ENCODE measurements at places on chromosomes 11 and 22.

DNA sequence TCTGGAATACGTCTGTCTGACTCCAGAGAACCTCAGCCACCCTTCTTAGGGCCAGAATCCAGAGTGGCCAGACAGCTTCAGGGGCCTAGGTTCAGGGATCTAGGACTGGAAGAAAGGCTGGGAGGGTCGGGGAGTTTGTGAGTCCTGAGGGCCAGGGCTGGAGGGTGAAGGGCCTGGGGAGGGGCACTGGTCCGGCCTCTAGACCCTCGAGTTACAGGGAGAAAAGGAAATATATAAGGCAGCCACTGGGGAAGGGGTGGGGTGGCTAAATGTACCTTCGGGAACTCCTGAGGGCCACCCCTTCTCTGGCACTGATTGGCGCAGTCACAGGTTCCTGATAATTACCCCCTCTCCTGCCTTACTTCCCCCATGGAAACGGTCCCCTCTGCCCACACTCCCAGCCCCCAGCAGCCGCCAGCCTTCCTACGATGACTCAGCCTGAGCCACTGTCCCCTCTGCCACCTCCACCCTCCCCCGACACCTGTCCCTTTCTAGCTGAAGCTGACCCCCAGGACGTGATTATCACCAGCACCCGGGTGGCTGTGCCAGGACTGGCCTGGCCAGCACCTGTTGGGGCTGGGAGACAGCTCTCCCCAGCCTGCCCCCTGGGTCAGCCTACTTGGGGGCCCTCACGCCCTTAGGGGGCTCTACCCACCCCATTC lies 26.4 kb downstream of the MB start:
- no peak for DNase-seq

DNA sequence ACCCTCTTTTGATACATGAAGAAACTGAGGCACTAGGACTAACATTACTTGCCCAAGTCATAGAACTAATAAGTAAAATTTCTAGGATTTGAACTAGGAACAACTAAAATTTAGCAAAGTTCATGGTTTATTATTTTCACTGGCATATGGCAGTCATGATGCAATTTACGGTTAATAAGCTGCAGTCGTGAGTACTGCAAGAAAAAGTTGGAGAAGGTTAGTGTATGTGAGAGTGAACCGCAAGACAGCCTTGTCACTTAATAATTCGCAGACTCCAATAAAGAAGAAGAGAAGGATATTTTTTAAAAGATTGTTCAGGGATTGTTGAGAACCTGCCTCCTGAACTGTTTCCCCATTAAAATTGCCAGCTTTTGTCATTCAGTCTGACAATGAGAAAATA lies 663.4 kb upstream of the TENM4 start:
- no peak for DNase-seq

DNA sequence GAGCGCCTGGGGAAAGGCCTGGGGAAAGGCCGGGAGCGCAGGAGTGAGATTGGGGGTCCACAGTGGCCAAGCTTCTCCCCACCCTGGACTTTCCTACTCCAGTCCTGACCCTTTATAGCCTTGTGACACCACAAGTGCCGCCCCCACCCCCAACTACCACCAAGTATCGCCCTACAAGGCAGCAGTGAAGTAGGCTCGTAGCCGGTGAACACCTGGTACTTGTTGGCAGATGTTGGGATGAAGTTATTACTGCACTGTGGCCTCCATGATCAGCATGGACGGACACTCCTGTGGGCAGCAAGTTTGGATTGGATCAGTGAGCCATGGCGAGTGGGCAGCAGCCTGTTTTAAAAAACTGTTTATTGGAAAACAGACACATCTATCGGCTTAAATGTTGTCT lies 45.0 kb downstream of the EIF3F start:
- no peak for DNase-seq

DNA sequence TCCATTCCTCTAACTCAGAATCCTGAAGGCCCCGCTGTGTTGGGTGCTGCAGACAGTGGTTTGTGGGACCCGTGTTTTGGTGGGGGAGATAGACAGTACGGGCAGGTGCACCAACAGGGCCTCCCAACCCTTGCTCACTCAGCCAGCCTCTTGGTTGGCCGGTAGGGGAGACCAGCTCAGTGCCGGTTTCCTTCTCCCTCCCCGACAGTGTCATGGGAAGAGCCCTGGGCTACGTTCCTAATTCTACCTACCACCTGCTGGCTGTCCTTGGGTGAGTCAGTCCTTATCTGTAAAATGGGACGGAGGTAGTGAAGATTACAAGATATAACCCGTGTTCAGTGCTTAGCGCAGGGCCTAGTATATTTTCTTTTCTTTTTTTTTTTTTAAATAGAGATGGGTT lies 5.9 kb downstream of the TMEM134 start:
- no peak for DNase-seq

DNA sequence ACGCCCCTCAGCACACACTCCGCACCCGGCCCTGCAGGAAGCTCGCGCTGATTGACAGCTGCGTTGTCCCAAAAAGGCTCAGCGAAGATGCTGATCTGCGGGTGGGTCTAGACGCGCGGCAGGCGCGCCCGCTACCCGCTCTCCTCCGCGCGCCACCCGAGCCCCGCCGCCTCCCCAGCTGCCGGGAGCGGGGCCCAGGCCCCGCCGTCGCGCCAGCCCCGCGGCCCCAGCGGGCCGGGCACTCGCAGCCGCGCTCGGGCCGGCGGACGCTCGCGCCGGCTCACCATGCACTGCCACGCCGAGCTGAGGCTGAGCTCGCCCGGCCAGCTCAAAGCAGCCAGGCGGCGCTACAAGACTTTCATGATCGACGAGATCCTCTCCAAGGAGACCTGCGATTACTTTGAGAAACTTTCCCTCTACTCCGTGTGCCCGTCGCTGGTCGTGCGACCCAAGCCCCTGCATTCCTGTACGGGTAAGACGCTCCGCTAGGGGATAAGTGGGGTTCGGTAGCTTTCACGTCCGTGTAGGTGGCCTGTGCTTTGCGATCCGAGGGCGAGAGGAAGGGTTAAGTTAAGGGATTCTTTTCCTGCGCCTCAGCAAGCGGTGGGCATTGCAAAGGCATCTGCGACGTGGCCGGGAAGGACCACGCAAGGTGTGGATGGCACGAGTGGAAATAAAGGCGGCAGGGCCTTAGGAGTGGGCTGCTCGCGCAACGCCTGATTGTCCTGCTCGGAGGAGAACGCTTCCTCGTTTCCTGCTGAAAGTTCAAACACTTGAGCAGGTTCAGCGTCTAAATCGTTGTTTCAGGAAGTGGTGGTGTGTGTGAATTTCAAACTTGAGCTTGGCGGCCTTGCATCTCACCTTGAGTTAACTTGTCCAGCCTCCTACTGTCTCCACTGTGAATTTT lies at the start of gene BARX2:
Gene BARX2, plus strand, starts transcription at position 98 of the 907 bp plus-strand sequence. Its CDS starts 188 bp downstream, at position 286.
- peak; percentile 56 for DNase-seq

- DNase-seq: no peak
Observed at GRCh38 chr11:6666302-6667183, 10.9 kb upstream of the DCHS1 start.

DNA sequence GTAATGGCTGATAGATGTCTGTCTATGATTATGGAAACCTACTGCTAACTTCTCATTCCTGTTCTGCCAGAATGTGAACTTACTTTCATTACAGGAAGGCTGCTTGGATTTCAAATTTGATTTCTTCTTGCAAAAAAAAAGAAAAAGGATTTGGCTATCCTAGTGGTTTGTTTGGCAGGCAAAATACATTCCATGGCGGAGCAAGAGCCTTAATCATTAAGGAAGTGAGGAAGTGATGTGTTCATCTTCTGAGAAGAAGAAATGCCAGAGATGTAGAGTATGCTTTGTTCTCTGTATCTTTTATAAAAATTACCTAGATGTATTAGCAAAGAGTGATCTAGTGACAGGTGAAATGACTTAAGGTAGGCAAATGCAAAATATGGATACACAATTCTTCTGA lies 356.3 kb downstream of the SOX6 start:
- peak; percentile 90 for DNase-seq

- DNase-seq: no peak
Observed at GRCh38 chr11:86147004-86147403, 78.1 kb upstream of the PICALM start.

DNA sequence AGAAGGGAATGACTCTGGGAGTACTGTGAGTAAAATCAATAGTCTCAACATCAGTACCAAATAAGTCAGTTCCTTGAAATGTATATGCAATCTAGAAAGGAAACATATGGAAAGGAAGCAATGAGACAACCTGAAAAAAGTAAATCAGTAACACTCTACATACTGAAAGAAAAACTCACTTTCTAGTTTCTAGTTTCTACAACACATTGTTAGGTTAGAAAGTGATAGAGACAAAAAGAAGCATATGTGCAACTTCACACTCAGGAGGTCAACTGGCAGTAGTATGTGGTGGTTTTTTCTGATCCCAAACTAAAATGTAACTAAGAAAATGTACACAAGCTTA lies 156.5 kb upstream of the SOX6 start:
- DNase-seq: no peak

- DNase-seq: no peak
Observed at GRCh38 chr11:110095554-110095953, 2.4 kb downstream of the ZC3H12C start.

DNA sequence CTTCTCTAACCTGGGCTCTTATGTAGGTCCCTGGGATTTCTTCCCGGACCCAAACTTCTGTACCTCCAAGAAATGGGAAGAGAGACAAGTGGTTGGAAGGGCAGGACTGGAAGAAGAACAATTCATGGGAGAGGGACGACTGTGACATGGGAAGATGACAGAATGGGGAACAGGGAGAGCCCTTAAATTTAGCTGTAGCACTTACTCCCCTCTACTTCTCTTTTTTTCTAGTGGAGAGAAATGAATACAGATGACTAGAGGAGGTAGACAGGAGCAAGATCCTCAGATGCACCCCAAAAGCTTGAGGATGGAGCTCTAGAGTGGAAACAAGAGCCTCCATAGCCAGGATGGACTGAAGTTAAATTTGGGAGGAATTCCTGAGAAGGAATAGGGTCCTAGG lies 2.3 kb downstream of the RHOG start:
- DNase-seq: no peak

GRCh38 chr11:33930317-33931021 lies 38.6 kb upstream of the LMO2 start:
- peak; percentile 77 for DNase-seq

DNA sequence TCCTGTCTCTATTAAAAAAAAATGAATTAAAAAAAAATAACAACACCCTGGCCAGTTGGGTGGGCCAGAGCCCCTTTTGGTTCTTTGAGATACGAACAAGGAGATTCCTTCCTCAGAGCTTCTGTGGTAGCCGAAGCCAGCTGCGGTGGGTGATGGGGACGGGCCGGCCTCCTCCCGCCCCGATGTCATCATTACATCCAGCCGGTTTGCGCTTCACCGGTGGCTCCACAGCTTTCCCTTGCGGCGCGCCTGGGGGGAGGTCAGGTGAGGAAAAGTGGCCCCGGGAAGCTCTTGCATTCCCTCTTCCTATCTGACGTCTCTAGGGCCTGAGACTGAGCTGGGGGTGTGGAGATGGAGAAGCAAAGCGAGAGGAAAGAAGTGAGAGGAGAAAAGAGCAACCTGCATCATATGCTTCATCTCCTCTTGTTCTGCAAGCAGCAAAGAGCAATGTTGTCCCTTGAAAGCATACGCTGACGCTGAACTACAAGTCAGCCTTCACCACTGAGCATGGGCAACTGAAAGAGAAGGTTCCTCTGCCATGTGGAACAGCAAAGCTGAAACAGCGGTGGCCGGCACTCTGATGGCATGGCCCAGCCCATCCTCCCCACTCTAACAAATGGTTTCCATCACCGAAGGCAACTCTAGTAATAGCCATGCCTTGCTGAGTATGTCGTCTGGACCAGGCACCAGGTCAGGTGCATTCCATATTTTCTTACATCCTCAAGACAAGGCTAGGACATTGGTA lies 6.0 kb downstream of the ADAMTS8 start:
- no peak for DNase-seq

DNA sequence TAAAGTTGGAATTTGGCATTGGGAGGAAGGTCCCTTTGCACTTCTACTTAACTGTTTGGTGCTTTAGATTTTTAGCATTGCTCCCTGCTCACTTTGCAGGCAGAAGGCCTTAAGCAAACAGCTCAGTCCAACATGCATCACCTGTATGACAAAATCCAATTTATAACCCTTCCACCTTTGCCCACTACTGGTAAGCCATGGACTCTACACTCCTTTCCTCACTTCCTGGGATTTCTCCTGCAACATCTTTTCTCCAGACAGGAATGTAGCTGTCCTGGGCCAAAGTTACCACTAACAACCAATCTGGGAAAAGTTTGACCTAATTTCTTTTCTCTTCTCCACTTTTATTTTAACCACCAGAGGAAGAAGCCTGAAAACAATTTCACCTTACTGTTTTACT lies 1.8 kb upstream of the OR2D2 start:
- DNase-seq: no peak

DNA sequence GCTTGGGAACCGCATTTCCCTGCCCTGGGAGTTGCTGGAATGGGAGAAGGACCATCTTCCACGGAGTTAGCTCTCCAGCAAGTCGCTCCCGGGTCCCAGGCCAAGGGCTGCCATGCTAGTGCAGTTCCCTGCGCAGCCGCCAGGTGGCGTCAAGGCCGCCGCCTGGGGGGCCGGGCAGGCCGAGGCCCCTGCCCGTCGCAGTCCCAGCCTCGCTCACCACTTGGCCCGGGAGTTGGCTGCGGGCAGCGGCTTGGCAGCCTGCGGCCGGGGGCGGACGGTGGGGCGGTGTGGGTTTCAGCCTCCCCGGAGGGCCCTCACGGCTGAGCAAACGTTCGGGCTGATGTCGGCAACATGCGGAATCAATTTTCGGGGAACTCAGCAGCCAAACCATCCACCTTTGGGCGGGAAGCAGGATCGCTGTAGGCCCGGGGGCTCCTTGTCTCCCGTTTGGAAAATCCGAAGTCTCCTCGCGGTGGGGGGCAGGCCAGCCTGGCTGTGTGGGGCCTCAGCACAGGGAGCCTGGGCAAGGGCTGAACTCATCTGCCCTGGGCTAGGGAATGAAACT lies 415.1 kb downstream of the SOX6 start:
- no peak for DNase-seq

GRCh38 chr22:22201930-22202343 lies 42.6 kb upstream of the VPREB1 start:
- no peak for DNase-seq

DNA sequence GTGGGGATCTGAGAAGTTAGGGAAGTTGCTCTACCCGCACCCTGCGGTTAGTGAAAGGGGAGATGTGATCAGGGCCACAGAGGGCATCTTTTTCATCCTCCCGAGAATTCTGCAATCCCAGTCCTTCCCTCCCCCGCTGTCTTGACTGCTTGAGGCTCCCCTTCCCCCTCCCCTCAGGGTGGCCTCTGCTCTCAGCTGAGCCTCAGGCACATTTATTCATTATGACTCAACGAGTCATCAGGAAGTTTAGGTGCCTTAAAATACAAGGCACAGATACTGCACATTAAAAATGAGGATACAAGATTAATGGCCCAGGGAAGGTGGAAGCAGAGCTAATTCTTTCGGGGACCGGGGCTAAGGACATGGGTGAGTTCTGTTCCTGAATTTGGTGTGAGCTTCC lies 104.0 kb downstream of the CACNA1I start:
- no peak for DNase-seq

DNA sequence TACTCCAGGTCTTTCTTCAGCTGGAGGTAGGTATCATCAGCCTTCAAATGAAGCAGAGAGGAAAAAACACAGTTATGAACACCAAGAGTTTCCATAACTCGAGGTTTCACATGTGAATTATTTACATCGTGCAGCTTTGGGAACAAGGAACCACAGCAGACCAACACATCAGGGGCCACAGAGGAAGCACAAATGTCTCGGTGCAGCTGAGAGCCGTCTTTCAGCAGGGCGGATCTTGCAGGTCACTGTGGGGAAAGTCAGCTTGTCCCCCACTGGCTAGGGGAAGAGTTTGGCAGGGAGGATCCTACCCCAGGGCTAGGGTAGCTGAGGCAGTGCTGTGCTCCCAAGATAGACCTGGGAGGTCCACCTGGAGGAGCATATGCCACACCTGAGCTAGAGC lies 74.7 kb downstream of the C11orf58 start:
- no peak for DNase-seq

All from fibroblast of the aortic adventitia (primary cell).